ENCODE measurements at places on chromosomes 2 and 18. TPM values are rescaled to one million over a fixed set of nuclear protein-coding genes. Genes with fewer than 3 reads are reported as not detected.

The GALNT3 gene
- total RNA-seq, result 1.1 TPM

The SOCS6 gene
- total RNA-seq, result 17.7 TPM

The AMER3 gene
- total RNA-seq, result not detected

The PRSS56 gene
- not detected for total RNA-seq

The ANKRD30B gene
- 0.39 TPM for total RNA-seq

The ANKRD30BL gene
- total RNA-seq, result not detected

The SERPINB5 gene
- total RNA-seq, result not detected

The FAM228A gene
- 3.2 TPM for total RNA-seq

The MPP4 gene
- not detected for total RNA-seq

The FHOD3 gene
- 5.4 TPM for total RNA-seq

The AP1S3 gene
- 0.61 TPM for total RNA-seq

The MC5R gene
- not detected for total RNA-seq

The IL36RN gene
- not detected for total RNA-seq

The ABCG5 gene
- total RNA-seq, result not detected

The TLX2 gene
- not detected for total RNA-seq

The SCG2 gene
- total RNA-seq, result 0.19 TPM

The ACAA2 gene
- total RNA-seq, result 178 TPM

The NGEF gene
- total RNA-seq, result 0.35 TPM

The RTP5 gene
- not detected for total RNA-seq

The TIMM21 gene
- total RNA-seq, result 28.9 TPM

The DCC gene
- total RNA-seq, result 0.42 TPM

The ANKRD62 gene
- total RNA-seq, result not detected
